ENCODE measurements at places on chromosomes 4 and X. TPM values are rescaled to one million over a fixed set of nuclear protein-coding genes. Genes with fewer than 3 reads are reported as not detected.

- DNase-seq, result peak; percentile 93
Measured at GRCh38 chr4:137393044-137393443, 139.2 kb downstream of the PCDH18 start.

GRCh38 chrX:150047818-150048217, 109.5 kb upstream of the EOLA2 start:
- DNase-seq, result no peak

Gene MAGEB17
- total RNA-seq, result not detected

- DNase-seq, result no peak
Measured at GRCh38 chr4:146098397-146098796, 77.1 kb upstream of the LSM6 start.

- DNase-seq, result no peak
Measured at GRCh38 chr4:159757499-159757898, 654.6 kb downstream of the RAPGEF2 start.

DNA sequence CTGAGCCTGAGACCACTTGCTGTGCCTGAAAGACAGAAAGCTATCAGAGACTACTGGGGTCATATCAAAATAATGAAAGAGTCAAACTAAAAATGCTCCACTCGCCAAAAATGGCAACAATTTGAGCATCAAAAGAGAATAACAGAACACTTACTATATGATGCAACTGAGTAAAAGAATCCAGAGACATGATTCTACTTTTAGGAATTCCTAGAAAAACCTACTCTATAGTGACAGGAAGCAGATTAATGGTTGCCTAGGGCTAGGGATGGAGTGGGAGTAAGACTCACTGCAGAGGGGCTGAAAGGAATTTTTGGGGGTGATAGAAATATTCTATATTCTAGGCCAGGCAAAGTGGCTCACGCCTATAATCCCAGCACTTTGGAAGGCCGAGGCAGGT, 29.4 kb upstream of the SLAIN2 start:
- no peak for DNase-seq

Gene COX7B2
- not detected for total RNA-seq

DNA sequence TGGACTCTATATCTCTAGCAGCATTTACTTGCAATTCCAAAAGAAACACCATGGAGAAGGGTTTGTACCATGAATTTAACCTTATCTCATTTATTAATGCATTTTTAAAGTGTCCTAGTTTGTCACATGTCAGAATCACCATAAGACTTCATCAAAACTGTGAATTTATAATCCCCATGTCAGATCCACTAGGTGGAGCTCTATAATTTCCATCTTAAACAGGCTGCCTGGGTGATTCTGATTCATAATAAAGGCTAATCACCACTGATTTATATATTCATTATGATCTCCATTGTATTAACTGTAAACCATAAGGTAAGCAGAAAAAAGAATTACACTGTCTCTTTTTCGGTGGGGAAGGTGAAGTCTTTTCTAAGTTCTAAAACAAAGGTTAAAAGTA, 4.0 kb downstream of the TCEAL2 start:
- DNase-seq, result peak; percentile 2

DNA sequence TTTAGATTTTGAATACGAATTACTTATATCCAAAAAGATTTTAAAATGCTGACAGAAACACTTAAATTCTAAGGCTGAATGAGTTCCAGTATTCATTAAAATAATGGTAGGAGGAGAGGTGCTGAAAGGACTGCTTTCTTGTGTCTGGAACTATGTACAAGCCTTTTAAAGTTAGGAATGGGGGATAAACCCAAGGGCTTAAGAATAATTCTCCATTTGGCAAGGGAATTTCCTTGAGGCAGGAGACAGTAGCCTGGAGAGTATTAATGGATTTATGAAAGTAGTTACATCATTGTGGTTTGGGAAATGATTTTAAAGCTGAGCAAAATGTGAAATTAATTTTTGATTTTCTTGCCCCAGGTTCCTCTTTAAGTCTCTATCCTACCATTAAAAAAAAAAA, 266.5 kb upstream of the KCNIP4 start:
- peak; percentile 7 for DNase-seq

- DNase-seq, result no peak
Measured at GRCh38 chr4:182521011-182521410, 277.8 kb downstream of the TENM3 start.

Gene COL4A6
- 5.4 TPM for total RNA-seq

DNA sequence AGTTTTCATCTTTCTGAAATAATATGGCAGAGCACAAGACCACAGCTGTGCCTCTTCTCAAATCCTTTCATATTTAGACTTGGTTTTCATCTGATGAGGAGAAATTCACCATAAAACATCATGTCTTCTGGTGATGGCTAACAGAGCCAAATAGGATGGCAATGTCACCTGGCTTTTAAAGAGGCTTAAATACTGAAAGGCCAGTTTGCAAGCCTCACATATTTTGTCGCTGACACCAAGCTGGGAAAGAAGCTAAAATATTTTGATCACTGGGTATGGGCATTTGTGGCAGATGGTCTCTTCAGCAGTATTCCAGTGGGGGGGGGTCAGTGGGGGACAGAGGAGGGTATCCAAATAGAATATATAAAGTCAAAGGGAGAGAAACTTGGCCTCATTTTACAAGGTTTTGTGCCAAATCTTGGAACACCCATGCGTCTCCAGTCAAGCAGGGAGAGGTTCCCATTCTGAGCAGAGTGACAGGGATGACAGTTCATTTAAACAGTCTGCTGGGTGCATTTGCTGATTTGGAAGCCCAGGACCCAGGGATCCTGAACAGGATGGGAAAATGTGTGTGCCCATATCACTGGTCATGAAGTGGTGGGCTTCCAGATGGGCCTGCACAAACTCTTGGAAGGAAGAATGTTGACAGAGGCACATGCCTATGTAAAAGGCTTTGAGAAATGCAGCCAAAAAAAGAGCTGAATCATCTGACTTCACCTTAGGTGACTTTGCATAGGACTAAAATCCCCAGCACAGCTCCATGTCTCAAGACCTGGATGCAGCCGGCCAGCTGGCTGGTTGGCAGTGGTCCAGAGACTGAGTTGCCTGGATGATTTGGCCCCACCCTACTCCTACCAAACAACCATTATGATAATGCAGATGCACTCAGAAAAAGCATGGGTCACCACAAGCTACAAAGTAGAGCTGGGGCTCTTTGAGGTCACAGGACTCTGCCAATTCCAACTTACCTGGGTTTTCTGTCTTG, 484.4 kb upstream of the NR3C2 start:
- DNase-seq, result peak; percentile 83

Gene FHIP1A
- total RNA-seq, result 66.0 TPM

Gene CYTL1
- total RNA-seq, result 4.6 TPM

DNA sequence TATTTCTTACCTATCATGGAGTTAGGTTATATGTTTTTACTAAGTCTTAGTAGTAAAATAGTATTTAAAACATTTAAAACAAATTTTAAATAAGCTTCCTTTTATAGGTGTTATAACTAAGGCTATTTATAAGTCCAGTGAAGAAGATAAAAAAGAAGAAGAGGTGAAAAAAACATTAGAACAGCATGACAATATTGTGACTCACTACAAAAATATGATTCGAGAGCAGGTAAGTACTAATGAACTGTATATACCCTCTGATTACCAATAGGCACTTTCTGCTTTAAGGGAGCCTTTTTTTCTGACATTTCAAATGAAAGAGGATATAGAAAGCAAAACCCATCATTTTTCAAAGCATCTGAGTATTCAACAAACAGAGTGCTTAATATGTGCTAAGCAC, 76.6 kb downstream of the USO1 start:
- no peak for DNase-seq

Gene GABRE
- 45.3 TPM for total RNA-seq

Gene TRAPPC11
- 68.3 TPM for total RNA-seq

DNA sequence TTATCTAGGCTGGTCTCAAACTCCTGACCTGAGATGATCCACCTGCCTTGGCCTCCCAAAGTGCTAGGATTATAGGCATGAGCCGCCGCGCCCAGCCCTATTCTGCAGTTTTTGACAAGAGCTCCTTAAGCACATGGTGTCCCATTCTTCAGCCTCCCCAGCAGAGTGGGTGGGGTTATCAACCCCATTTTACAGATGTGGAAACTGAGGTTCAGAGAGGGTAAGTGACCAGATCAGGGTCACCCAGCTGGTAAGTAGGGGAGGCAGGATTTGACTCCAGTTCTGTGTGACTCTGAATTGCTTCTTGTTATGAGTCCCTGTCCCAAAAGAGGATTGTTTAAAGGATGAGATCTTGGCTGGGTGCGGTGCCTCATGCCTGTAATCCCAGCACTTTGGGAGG, 14.5 kb downstream of the MAN2B2 start:
- DNase-seq, result no peak

Gene OPHN1
- total RNA-seq, result 22.6 TPM

GRCh38 chr4:48687313-48688051, 92.6 kb downstream of the FRYL start:
- DNase-seq, result no peak

- no peak for DNase-seq
Measured at GRCh38 chrX:66766318-66766717, 127.4 kb upstream of the EDA2R start.

Gene PLXNB3
- total RNA-seq, result 6.8 TPM

DNA sequence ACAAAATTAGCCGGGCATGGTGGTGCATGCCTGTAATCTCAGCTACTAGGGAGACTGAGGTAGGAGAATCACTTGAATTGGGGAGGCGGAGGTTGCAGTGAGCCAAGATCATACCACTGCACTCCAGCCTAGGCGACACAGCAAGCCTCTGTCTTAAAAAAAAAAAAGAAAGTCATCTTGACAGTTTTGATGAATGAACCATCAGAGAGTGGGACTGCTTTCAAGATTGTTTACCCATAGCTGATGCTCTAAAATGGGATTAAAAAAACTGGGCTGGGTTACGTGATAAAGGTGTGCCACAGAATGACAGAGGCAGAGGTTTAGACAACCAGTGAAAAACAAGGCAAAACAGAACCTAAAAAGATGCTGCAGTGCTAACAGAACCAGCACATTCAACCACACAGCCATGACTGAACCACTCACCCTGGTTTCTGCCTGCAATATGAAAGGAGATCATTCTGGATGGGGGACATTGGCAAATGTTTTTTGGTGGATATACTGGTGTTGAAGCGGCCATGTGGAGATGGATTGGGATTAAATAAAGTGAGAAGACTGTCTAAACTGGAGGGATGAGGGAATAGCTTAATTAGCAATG, 22.2 kb downstream of the GPAT3 start:
- DNase-seq, result no peak

Gene GEMIN8
- total RNA-seq, result 10.9 TPM

Gene DMRTC1
- 0.62 TPM for total RNA-seq

GRCh38 chr4:3607690-3608552, 75.7 kb upstream of the LRPAP1 start:
- DNase-seq, result peak; percentile 94

Gene RPL10
- 9,585 TPM for total RNA-seq

DNA sequence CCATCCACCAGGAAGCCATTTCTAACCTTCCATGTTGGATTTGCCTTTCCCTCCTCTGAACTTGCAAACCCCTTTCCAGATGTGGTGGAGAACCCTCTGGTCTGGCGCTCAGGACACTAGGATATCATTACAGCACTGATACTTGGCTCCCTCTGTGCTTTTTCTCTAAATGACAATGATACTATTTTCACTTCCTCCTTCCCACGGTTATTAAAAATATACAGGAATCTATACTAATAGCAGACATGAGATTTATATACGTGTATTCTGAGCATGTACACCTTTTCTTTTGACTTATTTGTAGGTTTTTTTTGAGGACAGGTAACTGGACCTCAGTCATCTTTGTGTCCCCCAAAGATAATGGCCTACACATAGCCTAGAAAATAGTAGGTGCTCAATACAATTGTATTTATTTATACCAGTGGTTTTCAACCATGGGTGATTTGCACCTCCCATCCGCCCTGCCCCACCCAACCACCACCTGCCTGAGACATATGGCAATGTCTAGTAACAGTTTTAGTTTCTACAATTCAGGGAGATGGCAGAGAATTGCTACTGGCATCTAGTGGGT, 60.4 kb upstream of the PLAC8 start:
- DNase-seq, result no peak

GRCh38 chr4:73222466-73223257, 35.9 kb downstream of the ANKRD17 start:
- DNase-seq, result peak; percentile 95

- peak; percentile 17 for DNase-seq
Measured at GRCh38 chr4:16745009-16745635, 153.3 kb downstream of the LDB2 start.

GRCh38 chrX:50536955-50537354, 66.3 kb upstream of the DGKK start:
- no peak for DNase-seq

DNA sequence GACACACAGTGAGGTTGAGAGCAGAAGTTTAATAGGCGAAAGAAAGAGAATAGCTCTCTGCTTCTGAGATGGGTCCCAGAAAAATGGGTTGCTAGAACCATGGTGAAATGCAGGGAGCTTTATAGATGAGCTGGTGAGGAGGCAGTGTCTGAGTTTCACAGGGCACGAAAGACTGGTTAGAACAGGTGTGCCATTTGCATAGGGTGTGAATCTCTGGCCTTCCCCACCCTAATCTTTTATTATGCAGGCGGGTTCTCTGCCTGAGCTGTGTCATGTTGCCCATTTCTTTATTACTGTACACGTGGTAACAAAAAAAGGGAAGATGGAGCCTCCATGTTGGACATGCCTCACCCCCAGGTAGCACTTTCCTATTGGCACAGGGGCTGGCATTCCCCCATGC, 39.1 kb downstream of the FUNDC1 start:
- no peak for DNase-seq

- DNase-seq, result no peak
Measured at GRCh38 chr4:144709159-144709558, 63.2 kb downstream of the HHIP start.

Gene ACSL1
- total RNA-seq, result 78.9 TPM

DNA sequence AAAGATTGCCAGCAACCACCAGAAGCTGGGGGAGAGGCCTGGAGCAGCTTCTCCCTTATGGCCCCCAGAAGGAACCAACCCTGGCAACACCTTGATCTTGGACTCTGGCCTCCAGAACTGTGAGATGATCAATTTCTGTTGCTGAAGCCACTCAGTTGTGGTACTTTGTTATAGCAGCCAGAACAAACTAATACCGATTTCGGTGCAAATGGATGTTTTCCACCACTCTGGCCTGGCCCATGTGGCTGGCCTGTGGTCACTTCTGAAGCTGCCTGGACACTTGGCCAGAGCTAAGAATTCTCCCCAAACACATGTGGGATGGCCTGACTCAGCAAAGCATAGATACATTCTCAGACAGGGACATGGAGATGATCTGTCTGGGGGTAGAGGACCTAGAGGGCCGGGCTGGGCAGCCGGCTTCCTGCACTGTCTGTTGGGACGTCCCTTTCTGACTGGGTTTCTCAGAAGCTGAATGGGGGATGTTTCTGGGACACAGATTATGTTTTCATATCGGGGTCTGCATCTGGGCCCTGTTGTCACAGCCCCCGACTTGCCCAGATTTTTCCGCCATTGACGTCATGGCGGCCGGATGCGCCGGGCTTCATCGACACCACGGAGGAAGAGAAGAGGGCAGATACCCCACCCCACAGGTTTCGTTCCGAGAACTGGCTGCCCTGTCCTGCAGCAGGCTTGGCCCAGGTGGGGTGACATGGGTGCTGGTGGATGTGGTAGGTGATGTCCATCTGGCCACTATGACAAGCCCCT, 4.1 kb downstream of the FOXP3 start:
- no peak for DNase-seq

All from tongue (tissue), 3 donors.